Progenitor cell of endocrine pancreas (in vitro differentiated cells): ENCODE measurements at places on chromosomes 11 and 22. TPM values are rescaled to one million over a fixed set of nuclear protein-coding genes. Genes with fewer than 3 reads are reported as not detected.
A peak's percentile ranks its signal among the peaks of the same experiment; 100 is the strongest.

The SYT8 gene
- 0.69 and 1.5 TPM in 2 replicates for total RNA-seq

The TENM4 gene
- total RNA-seq: 105 and 117 TPM in 2 replicates

The SLC22A12 gene
- not detected in 2 replicates for total RNA-seq

DNA sequence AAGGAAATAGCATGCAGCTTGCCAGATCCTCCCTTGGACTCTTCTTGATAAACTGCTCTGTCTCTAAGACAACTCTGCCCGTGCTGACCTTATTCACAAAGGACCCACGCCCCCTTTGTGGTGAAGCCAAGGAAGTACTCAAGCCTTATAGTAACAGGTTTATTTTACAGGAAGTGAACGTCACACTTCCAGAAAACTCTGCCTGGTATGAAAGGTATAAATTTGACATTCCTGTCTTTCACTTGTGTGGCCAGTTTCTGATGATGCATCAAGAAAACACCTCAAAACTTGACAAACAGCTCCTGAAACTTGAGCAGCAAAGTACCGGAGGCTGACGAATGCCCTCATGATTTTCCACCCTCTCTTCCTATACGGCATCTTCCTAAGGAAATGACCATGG is 12.5 kb upstream of the PELI3 start:
- no peak overlapping the region for H3K4me3 ChIP-seq
- H3K27ac ChIP-seq: no peak overlapping the region
- no peak for DNase-seq
- no peaks in the 10 kb centered on the region for H3K36me3 ChIP-seq
- no peaks in the 10 kb centered on the region for H3K4me1 ChIP-seq
- H3K27me3 ChIP-seq: peaks cover 36% of the 10 kb centered on the region

DNA sequence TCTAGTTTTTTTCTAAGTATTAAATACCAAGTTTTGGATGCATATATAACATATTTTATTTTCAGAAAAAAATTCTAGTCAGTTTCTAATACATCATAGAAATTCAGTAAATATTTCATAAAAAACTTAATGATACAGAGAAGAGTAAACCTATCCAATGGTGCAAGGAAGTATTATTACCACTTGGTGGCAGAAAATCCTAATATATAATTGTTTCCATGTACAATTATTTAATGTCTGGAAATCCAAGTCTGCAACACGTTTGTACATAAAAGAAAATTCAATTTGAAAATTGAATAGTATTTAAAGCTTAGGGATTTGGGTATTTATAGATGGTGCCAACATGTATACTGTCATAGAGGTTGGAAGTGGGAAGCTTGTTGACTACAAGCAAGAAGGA is 127.0 kb downstream of the TRPC6 start:
- no peaks in the 10 kb centered on the region for H3K4me1 ChIP-seq
- H3K36me3 ChIP-seq: no peaks in the 10 kb centered on the region
- H3K27ac ChIP-seq: no peak overlapping the region

DNA sequence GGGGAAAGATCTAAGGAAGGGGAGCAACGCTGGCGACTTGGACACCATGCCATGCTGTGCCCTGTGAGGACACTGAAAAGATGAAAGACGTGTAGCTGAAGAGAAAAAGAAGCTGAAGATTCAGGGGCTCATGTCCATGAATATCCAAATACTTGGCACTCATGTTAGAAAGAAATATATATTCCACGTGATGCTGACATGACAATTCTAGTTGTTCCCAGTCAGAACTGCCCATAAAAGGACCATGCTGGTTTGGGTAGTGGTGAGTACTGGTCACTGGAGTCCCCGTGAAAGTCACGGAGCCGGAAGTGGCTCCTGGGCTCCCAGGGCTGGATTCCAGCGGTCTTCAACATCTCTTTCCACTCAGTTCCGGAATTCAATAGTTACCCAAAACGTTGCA is 9.9 kb downstream of the MS4A15 start:
- peaks cover 16% of the 10 kb centered on the region for H3K27me3 ChIP-seq
- H3K27ac ChIP-seq: no peak overlapping the region
- no peak overlapping the region for H3K4me3 ChIP-seq
- peaks cover 3% of the 10 kb centered on the region for H3K4me1 ChIP-seq

DNA sequence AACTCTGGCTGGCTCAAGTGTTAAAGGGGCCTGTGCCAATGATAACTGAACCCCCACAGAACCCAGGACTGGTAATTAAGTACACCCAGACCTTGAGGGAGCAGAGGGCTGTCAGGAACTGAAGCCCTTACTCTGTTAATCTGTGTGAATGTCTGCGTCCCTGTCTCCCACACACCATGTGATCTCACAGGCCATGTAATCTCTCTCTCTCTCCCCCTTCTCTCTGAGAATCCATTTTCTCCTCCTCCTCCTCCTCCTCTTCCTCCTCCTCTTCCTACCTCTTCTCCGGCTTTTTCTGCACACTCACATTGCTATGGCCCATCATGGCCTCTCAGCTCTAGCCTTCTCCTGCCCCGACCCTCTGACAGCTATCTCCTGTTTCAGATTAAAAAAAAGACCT is 14.6 kb upstream of the IRAG1 start:
- H3K27me3 ChIP-seq: no peaks in the 10 kb centered on the region
- DNase-seq: no peak
- no peak overlapping the region for H3K27ac ChIP-seq
- no peaks in the 10 kb centered on the region for H3K36me3 ChIP-seq

DNA sequence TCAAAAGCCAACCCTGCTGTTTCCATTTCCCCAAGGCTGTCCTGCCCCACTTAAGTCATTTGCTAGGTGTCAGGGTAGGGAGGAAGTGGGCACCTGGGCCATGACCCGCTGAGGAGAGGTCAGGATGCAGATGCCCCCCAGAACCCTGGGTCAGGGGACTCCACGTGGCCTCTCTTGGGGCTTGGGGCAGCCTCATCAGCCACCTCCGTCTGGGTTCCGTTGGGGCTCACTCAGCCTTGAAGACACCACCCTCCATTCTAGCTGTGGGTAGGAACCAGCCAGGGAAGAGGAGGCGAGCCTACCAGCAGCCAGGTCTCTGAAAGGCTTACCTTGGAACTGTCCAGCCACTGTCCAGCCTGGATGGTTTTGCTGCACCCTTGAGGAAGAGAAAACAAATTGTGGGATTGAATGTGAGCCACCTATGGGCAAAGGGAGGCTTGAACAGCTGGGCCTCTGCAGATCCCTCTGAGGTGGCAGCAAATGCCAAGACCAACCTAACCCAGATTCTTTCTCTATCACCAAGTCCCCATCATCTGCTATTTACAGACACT is 2.5 kb downstream of the APOL4 start:
- no peak for DNase-seq
- no peak overlapping the region for H3K27ac ChIP-seq
- H3K36me3 ChIP-seq: no peaks in the 10 kb centered on the region

DNA sequence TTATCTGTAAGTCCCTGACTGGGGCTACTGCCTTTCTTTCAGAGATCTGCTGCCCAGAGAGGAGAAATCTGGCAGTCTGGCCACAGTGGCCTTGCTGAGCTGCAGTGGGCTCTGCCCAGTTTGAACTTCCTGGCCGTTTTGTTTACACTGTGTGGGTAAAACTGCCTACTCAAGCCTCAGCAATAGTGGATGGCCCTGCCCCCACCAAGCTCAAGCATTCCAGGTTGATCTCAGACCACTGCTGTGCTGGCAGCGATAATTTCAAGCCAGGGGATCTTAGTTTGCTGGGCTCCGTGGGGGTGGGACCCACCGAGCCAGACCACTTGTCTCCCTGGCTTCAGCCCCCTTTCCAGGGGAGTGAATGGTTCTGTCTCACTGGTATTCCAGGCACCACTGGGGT is 117.5 kb downstream of the TRPC6 start:
- H3K27ac ChIP-seq: no peak overlapping the region
- peaks cover 14% of the 10 kb centered on the region for H3K4me1 ChIP-seq
- no peak for DNase-seq

DNA sequence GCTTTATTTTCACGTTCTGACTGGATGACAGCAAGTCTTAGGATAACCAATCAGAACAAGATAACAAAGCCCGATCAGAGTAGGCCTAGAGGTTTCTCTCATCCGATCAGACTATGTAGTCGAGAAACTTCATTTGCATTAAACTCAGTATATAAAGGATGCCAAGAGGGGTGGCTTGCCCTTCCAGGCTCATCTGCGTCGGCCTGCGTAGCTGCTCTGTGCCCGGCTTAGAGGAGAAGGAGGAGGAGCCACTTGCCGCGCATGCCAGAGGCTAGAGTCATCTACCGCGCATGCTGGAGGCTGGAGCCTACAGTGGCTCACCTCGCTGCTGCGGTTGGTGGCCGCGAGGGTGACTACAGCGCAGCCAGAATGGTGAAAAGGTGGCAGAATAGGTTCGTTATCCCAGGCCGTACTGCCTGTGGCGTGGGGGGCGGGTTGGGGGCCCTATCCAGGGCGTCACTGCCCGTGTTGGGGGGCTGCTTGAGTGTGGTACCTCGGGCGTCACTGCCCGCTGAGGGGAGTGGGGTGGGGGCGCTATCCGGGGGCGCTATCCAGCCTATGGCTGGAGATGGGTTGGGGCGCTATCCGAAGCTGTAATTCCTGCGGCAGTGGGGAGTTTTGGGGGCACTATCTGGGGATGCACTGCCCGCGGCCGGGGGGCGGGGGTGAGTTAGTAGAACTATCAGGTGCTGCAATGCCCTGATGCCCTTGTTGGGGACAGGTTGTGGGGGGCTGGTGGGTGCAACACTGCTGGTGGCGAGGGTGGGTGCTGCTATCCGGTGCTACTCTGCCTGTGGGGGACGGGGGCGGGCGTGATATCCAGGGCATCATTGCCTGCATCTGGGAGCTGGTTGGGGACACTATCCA is at the start of gene RFPL2:
Gene RFPL2 (minus strand): TSS at position 218 of the 867 bp plus-strand sequence. CDS start 2,622 bp downstream, outside the sequence.
- H3K27me3 ChIP-seq: peaks cover 45% of the 10 kb centered on the region
- peak within 1 kb of the TSS; percentile 79 for H3K27ac ChIP-seq
- DNase-seq: peak; percentile 62
- peak within 1 kb of the TSS; percentile 81 for H3K4me3 ChIP-seq
- H3K36me3 ChIP-seq: no peaks in the 10 kb centered on the region

DNA sequence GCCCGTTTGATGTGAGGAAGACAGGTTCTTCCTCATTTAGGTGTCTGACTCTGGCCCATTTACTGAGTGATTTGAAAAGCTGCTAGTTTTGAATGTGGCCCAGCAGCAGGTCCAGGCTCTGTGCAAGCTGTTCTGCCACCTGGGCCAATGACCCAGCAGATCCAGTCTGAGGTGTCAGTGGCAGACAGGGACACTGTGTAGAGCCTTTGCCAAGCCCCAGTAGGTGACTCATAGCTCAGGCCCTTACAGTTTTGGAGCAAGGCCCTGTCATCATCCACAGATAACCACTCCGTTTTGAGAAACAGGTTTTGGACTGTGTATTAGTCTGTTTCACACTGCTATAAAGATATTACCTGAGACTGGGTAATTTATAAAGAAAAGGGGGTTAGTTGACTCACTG is 23.9 kb downstream of the TSPAN32 start:
- no peak overlapping the region for H3K27ac ChIP-seq
- DNase-seq: no peak
- H3K36me3 ChIP-seq: peaks cover 3% of the 10 kb centered on the region

DNA sequence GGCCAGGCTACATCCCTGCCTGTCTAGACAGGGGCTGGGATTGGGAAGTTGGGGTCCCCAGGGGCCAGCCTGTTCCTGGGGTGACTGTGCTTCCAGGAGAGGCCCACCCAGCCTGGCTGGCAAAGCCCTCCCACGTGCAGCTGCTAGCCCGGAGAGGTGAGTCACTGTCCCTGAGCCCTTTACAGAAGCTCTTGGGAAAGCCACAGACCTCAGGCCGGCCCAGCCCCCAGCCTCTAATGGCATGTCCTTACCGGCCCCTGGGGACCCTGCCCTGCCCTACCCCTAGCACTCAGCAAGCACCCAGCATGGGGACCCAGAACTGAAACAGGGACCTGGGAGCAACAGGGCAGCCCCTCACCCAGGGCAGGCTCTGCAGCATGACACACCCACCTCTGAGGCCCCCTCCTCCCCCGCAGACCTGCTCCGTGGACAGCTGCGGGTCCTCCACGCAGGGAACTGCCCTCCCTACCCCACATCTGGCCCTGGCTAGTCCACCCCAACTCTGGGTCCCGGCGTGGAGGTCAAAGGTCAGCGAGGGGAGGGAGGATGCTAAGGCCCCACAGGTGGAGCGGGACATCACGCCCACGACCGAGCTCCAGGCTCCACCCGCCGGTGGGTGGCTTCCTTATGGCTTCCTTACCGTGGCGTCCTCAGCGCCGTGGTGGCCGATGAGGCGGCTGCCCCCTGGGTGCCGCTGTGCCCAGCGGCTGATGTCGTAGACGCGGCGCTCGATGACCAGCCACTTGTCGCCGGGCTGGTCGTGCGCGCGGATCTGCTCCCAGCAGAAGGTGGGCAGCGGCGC is 615 bp downstream of the FADS3 start:
- no peak overlapping the region for H3K27ac ChIP-seq
- H3K4me3 ChIP-seq: peak overlapping the region; percentile 74
- peaks cover 2% of the 10 kb centered on the region for H3K4me1 ChIP-seq
- peaks cover 2% of the 10 kb centered on the region for H3K36me3 ChIP-seq
- peak; percentile 41 for DNase-seq
- H3K27me3 ChIP-seq: peaks cover 7% of the 10 kb centered on the region

DNA sequence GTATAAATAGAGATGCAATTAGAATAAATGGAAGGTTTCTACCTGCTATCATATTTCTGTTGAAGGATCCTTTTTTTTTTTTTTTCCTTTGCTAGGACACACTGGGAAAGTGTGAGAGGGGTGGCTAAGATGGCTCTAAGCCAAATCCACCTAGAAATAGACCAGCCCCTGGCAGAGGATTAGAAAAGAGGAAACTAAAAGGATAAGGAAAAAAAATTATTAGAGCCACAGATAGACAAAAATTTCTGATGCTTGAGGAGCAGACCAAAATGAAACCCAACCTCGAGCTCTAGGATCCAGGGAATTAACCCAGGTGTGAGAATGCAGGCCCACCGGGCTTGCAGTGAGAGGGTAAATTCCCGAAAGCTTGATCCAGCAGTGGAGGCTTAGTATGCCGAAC is 262.3 kb downstream of the CADM1 start:
- H3K4me3 ChIP-seq: no peak overlapping the region
- no peaks in the 10 kb centered on the region for H3K27me3 ChIP-seq
- DNase-seq: no peak
- H3K36me3 ChIP-seq: peaks cover 11% of the 10 kb centered on the region
